ENCODE measurements at places on chromosomes 5 and 9.

DNA sequence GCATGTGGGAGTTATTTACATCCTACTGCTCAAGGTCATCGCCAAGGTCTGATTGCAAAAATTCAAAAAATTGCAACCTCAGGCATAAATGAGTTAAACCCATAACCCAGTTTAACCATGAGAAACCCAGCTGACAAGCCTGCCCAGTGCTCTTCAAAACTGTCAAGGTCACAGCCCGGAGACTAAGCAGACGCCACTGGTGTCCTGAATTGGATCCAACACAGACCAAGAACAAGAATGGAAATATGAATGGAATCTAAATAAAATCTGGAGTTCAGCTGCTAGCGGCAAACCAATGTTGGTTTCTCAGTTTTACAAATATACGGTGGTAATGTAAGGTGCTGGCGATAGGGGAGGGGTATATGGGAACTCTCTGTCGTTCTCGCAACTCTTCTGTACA is 201.5 kb upstream of the MVB12B start:
- no peak for DNase-seq

DNA sequence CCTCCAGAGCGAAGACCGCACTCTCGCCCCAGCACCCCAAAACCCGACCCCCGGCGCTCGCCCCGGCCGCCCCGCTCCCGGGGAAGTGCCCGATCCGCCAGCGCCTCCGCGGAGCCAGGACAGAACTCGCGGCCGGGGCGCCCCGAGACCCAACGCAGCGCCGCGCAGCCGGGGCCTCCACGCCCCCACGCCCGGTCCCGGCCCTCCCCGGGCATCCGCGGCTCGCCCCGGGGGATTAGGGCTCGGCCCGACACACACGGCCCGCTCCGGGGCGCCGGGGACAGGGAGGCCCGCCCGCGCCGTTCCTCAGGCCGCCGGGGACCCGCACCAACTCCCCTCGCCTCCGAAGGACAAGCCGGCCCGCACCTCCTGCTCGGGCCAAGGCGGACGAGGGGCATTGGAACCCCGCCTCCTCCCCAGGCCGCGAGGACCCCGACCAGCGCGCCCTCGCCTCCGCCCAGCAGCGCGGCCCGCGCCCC is 544 bp downstream of the FNBP1 start:
- DNase-seq = no peak

DNA sequence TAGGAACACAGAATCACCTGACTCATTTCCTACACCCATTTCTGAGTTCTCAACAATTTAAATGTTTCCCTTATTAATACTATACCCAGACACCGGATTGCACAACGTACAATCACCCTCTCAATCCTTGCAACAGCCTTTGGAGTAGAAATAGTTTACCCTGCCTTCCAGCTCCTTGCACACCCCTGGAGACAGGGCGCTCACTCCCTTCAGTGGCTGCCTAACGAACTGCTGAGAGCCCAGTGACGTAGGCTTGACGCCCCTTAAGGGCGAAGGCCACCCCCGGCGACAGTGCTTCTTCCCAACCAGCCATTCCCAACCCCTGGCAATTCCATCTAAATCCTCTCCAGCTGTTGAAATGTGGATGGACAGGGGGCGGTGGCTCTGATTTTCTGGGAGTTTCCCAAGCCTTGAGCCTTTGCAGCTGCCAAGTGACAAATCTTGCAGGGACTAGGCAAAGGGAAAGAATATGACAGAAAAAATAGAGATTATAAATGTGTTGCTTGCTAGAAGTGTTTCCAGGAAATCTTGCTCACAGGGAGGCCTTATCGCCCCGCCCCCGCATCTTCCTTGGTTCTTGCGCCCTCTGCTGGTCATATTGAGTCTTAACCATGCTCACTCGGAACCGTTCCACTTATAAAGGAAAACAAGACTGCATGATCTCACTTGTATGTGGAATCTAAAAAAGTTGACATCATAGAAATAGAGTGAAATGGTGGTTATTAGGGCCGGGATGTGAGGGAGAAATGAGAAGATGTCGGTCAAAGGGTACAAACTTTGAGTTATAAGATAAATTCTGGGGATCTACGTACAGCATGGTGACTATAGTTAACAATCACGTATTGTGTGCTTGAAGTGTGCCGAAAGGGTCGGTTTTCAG is 7.6 kb upstream of the BARX1 start:
- peak; percentile 66 for DNase-seq

DNA sequence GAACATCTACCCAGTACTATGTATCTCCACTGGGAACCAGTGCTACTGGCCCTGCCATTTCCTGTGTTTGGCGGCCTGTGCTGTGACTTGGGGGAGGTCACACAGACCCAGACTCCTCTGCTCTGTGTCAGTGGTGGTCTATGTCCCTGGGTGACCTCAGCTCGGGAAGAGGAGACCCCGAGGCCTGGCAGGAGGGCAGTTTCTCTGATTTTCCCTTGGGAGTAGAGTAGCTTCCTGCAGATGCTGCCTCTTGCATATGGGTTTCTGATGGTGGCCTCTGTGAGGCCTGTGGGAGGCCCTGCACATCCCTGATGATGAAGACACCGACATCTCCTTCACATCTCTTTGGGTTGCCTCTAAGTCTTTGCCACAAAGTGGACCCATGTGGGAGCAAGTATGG is 13.0 kb upstream of the SMIM32 start:
- DNase-seq = no peak

DNA sequence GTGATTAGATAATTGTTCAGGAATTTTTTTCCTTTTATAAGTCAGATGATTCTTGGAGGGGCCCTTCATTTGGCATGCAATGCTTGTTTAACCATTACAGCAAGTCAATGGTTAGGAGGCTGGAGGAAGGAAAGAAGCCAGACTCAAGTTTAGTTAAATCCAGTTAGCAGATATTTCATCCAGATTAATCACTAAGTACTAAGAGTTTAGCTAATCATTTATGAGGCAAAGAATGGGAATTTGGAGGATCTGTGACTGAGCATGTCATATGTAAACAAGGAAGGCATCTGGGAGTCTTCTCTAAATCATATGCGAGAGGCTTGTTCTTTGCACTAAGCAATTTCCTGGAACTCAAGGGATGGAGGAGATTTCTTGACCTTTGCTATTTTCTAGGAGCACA is 145.3 kb upstream of the SGCD start:
- DNase-seq = no peak

DNA sequence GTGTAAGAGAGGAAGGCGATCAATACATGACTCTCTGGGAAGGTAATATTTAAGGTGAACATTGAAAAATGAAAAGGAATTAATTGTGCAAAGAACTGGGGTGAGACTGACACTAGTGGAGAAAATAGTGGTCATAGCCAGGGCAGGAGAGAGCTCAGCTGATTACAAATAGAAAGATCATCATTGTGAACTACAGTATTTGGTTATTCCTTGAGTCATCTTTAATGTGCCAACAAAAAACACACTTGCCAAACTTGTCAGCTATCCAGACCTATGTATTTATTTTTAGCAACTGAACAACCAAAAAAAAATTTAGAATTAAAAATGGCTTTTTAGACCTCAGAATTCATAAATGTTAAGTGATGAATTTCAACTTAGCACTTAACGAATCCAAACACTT is 749.8 kb upstream of the CDH9 start:
- no peak for DNase-seq

GRCh38 chr9:26169708-26170107 is 491.5 kb upstream of the TUSC1 start:
- DNase-seq = no peak

DNA sequence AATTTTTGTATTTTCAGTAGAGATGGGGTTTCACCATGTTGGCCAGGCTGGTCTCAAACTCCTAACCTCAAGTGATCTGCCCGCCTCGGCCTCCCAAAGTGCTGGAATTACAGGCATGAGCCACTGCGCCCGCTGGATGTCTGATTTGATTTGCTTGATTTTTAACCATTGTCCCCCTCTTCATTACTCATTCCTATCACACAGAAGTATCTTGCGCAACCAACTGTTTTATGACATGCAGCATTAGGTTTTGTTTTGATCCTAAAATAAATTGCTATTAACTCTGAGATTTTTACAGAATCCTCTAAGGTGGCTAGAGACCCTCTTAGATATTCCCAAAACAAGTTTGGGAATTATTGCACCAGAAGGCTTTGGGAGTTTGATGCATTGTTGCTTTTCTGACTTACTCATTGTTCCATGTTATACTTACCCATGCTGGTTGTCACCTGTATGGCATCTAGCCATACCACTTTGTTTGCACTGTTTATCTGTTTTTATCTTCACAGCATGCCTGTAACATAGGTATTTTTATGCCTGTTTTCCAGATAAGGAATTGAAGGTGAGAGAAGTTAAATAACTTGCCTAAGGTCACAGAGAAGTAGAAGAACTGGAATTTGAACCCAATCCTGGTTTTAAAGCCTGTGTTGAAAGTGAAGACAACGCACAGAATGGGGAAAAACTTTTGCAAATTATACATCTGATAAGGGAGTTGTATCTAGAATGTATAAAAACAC is 35.9 kb upstream of the PWWP2A start:
- DNase-seq = no peak

All from thoracic aorta (tissue), 2 donors.